HEK293T (cell line): ENCODE measurements at places on chromosomes 12 and 14.
A peak's percentile ranks its signal among the peaks of the same experiment; 100 is the strongest.

- DNase-seq = no peak
These were observed 100.2 kb downstream of the DICER1 start for GRCh38 chr14:95057147-95057546.

DNA sequence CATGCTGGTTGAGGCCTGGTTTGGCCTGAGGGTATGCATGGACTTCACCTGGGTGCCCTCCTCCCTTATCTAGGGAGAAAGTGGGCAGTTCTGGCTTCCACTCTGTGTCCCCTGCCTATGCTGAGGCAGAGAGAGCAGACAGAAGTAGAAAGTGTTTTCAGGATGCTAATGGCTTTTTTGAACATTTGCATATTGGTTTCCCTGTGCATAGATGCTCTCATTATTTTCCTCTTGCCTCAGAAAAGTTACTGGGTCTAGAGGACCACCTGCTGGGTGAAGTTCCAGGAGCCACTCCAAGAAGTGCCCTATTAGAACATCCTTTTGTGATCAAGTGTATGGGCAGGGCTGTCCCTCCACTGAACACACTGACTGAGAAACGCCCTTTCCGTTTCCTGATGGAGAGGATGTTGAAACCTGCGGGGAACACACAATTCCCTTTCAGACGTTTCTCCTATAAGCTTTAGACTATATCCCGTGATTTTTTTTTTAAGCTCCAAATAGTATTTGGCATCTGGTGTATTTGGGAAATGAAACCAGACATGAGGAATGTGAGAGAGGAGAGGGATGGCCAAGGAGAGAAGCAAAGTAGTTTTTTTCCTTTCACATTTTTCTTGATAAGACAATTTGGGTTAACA is 66.6 kb downstream of the DAAM1 start:
- no peak for DNase-seq

DNA sequence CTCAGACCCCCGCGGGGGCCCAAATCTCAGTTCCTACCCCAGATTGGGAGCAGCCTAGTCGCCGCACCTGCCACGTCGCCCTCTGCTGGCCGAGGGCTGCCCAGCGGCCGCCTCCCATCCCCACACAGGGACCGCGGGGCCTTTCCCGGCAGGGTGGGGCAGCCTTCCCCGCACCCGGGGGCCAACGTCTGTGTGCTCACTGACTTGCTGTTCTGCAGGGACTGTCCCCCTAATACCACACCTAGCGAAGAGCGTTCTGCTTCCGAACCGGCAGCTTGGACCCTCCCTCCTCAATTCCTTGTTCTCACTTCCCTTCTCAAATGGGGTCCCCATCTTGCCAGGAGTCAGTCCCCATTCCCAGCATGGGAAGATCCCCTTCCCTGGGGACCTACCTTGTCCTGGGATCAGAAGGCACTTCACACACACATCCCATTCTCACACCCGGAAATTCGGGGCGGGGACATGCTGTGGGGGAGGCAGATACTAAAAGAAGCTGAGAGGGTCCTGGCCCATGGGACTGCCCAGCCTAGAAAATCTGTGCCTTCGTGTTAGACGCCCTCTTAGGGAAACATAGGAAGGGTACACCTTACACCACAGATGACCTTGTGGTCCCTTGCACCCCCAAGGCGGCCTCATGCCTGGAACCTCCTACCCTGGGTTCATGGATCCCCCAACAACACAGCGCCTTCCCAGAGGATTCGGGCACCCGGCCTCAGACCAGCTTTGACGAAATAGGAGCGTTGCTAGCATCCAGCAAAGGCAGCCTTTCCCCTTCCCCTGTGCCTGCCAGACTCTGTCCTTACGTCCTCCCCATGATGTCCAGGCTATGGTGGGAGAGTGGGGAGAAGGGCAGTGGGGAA is 16.4 kb downstream of the ACVRL1 start:
- peak; percentile 80 for DNase-seq

GRCh38 chr12:45166056-45166455 is 49.8 kb upstream of the ANO6 start:
- no peak for DNase-seq

- no peak for DNase-seq
These were observed 7.7 kb upstream of the SLC6A15 start for GRCh38 chr12:84920331-84920730.

GRCh38 chr12:1801303-1801975 is 18.9 kb upstream of the LRTM2 start:
- DNase-seq = no peak

DNA sequence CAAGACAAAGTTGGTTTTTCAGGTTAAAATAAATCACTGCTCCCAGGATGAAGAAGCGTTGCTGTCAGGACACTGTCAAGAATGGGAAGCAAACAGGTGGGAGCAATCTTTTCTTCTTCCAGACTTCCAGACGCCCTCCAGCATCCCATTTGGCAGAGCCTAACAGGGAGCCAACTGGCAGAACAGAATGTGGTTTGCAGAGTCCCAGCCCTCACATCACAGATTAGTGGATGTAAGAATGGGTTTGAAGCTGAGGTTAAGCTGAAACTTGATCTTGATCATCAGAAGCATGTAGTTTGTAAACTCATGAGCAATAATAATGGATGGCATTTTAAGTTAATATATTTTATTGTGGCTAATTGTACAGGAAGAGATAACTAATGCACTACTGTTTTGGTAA is 636.4 kb downstream of the SLC6A15 start:
- DNase-seq = no peak

DNA sequence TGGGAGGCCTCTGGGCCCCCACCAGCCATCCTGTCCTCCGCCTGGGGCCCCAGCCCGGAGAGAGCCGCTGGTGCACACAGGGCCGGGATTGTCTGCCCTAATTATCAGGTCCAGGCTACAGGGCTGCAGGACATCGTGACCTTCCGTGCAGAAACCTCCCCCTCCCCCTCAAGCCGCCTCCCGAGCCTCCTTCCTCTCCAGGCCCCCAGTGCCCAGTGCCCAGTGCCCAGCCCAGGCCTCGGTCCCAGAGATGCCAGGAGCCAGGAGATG is 729 bp upstream of the GAPDH start:
- no peak for DNase-seq

DNA sequence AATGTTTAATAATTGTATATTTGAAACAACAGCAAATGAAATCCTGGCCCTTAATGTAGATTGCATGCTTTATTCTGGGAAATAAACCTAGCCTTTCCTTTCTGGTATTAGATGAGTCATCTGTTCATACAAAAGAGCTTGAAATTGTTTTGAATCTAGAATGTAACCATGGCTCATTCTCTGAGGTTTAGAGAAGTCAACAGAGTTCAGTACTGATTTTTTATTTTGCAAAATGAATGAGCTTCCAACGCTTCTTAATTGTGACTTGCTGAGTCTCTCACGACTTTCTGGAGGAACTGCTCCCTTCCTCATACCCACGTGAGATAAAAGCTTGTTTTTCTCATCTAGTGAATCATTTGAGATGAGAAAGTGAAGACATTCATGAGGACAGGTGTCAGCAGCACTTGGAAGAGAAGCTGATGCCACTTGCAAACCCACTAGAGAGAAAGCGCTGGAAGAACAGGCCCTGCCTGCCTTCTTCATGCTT is 509.6 kb downstream of the VRK1 start:
- no peak for DNase-seq

- no peak for DNase-seq
These were observed 38.9 kb upstream of the LRP6 start for GRCh38 chr12:12305568-12306300.

GRCh38 chr12:132285991-132286681 is 43.3 kb downstream of the GALNT9 start:
- no peak for DNase-seq

GRCh38 chr12:69897744-69898143 is 72.7 kb downstream of the MYRFL start:
- no peak for DNase-seq

DNA sequence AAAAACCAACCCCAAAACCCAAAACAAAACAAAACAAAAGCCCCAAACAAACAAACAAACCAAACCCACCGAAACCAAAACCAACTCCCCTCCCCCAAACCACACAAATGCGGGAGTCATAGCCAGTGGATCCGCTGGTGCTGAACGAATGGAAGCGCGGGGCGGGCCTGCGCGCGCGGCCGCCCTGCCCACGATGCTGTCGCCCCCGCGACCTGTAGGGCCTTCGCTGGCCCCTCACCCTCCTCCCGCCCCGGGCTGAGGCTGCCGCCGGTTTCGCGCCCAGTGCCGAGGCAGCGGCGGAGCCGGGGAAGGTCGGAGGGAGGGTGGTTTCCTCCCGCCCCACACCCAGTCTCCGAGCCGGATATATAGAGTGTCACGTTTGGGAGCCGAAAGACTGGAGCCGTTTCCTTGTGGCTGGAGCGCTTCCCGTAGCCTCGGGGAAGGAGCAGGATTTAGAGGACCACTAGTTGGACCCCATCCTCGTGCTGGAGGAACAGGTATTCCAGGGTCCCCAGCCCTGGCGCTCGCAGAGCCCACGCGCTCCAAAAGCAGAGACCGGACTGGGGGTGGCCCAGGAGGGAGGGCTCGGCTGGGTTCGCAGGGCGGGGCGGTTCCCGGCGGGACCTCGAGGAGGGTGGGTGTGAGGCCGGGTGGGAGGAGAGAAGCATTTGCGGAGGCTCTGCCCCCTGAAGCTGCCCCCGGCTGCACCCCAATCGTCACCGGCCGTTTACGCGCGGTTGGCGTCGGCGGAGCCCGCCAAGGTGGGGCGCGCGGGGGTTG is at the start of gene FAR2:
FAR2 (plus strand) TSS at position 368 of the 780 bp plus-strand sequence. CDS start 121,172 bp downstream, outside the sequence.
- peak; percentile 64 for DNase-seq

GRCh38 chr12:82554529-82554928 is 132.2 kb upstream of the TMTC2 start:
- no peak for DNase-seq

DNA sequence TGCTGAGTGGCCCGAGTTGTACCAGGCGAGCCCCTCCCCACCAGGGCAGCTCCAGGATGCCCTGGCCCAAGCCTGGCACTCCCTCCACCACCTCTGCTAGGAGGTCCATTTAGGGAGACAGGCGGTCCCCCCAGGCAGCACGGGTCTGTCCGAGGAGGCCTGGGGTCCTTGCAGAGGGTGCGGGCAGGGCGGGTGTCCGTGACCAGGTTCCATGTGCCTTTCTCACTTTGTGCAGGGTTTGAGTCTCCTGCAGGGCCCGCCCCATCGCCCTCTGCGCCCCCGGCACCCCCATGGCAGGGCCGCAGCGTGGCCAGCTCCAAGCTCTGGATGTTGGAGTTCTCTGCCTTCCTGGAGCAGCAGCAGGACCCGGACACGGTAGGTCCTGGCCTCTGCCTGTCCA is 56.8 kb upstream of the TSPAN9 start:
- no peak for DNase-seq

GRCh38 chr12:94150240-94151121 is 2.1 kb downstream of the PLXNC1 start:
- no peak for DNase-seq

DNA sequence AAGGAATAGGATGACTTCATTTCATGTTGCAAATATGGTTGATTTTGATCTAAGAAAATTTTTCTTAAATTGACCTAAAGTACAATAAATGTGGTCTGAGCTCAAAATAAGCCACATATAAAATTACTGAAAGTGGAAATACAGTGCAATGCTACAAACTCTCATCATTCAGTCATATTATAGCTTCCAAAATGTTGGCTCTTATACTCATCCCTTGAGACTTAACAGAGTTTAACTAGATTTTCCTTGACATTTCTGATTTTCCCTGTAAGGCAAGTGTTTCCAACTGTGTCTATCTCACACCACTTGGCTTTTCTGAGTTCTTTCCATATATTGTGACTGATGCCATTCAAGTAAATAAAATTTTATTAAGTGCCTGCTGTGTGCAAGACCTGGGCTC is 123.7 kb upstream of the NTF3 start:
- no peak for DNase-seq

DNA sequence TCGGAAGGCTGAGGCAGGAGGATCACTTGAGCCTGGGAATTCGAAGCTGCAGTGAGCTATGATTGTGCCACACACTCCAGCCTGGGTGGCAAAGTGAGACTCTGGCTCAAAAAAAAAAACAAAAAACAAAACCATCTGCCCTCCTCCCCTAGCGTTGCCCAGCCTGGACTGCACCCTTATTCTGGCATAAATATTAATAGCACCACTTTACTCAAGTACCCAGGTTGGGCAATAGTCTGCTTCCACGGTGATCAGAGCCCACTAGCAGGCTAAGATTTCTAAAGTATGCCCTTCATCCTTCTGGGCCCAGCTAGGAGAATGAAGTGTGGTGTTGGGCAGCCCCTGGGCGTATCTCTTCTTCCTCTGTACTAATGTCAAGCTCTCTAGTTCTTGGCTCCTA is 33.3 kb downstream of the KCTD10 start:
- no peak for DNase-seq

GRCh38 chr12:6536894-6537579 is 2.7 kb downstream of the GAPDH start:
- no peak for DNase-seq

- DNase-seq = no peak
These were observed 131.1 kb downstream of the GCH1 start for GRCh38 chr14:54771411-54772027.

- no peak for DNase-seq
These were observed 141.0 kb downstream of the PAH start for GRCh38 chr12:102776041-102776440.

DNA sequence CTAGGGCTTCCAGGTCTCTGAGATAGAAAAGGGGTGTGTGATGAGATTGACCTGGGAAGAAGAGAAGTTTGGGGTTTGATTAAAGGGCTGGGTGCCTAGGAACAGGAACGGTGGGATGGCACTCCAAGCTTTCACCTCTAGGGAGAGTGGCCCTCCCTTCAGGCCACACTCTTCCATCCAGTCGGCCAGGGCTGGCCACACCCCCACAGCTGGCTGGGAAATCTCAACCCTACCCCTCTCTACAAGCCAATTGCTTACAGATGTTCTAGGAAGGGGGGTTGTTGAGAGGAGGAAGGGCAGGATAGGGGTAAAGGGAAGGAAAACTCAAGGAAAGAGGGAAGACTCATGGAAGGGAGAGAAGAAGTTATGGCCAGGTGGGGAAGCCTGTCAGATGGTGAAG is 6.6 kb upstream of the ITGA5 start:
- DNase-seq = no peak

DNA sequence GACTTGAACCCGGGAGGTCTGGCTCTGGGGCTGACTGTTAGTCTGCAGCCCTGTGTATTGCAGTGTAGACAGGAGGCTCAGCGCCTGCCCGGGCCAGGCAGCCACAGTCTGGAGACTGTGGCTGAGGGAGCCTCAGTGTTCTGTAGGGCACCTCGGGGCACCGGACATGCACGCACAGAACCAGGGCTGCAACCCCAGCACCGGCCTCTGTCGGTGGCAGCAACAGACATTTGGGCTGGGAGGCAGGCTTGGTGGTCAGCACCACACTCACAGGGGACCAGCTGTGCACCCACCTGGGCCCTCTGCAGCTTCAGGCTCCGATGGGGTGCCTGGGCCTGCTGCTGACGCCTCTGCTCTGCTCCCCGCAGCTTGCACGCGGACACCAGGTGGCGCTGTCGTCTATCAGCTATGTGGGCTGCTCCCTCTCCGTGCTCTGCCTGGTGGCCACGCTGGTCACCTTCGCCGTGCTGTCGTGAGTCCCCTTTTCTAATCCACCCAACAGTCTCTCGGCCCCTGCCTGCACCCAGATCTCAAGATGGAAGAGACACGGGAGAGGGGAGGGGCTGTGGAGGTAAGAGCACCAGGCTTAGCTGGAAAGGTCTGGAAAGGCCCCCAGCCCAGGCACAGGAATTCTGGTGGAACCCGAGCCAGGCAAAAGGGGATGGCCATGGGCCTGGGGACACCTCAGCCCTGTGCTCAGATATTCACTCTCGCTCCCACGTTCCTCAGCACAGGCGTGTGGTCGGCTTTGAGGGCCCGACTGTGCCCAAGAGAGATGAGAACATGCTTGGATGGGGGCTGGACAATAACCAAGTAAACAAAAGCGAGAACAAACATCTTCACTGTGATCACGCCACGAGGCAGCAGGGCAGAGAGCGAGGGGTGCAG is 151.0 kb downstream of the ADGRD1 start:
- peak; percentile 85 for DNase-seq
